ENCODE measurements at places on chromosomes 11 and 22.

GRCh38 chr22:36365020-36365411 lies 22.8 kb downstream of the MYH9 start:
- no peak for DNase-seq

- no peak for DNase-seq
Measured at GRCh38 chr11:2299773-2300172, 1.9 kb downstream of the C11orf21 start.

- no peak for DNase-seq
Measured at GRCh38 chr11:71326328-71326940, 74.1 kb upstream of the SHANK2 start.

DNA sequence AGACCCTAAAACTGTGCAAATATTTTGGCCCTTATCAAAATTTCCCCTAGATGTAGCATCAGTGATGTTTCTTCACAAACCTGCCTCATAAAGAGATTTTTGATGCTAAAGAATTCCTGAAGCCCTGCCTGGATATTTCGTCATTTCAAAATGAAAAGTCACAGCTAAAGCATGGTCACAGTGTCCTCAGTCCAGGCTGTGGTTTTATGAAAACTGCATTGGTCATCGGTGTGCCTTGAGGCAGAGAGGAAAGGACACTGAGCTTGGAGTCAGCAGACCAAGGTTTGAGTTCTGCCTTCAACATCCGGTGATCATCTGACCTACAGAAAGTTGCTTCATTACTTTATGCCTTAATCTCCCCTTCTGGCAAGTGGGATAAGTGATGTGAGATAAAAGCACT lies 34.8 kb upstream of the ALKBH3 start:
- no peak for DNase-seq

Data from NCI-H187 treated with DMSO at 0.1 percent for 48 hours (cell line).